ENCODE measurements at places on chromosomes 11 and 22. TPM values are rescaled to one million over a fixed set of nuclear protein-coding genes. Genes with fewer than 3 reads are reported as not detected.

FGF4 gene
- total RNA-seq = not detected

LMO1 gene
- total RNA-seq = 2.0 TPM

SCGB1A1 gene
- total RNA-seq = not detected

OR2AG2 gene
- 0.28 TPM for total RNA-seq

BIK gene
- 0.79 TPM for total RNA-seq

NLRX1 gene
- 8.9 TPM for total RNA-seq

LIF gene
- total RNA-seq = 0.61 TPM

DNA sequence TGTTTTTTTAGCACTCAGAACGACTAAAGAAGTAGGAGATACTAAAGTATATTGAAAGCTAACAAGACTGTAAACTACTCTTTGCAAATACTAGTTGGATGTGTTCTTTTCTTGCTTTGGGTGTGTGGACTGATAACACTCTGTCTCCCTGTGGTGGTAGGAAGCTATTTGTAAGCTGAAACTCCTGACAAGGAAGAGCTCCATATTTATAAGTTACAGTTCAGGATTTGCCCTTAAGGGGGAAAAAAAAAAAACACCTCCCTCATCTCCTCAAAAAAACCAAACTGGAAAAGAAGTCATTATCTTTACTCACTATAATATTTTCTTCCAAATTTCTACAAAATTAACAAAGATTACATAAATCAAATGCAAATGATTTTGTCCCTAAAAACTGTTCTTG is 94.9 kb downstream of the LARGE2 start:
- no peaks in the 10 kb centered on the region for H3K4me1 ChIP-seq
- H3K27ac ChIP-seq = no peak overlapping the region
- H3K4me3 ChIP-seq = no peak overlapping the region
- H3K36me3 ChIP-seq = no peaks in the 10 kb centered on the region
- DNase-seq = no peak

DNA sequence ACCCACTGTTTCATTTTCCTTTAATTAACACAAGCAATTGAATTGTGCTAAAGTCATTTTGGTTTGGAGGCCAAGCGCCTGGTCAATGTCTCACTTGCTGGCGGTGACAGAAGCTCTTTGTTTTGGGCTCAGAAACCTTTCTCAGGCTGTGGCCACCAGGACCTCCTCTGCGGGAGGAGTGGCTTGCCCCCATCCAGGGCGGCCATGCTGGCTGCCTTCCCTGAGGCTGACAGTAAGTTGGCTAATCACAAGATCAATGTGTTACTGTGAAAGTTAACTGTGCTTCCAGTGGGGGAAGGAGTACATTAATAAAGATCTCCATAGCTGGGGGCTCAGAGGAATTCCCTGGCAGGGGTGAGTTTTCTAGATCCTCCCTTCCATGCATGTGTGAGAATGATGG is 1074.5 kb downstream of the NTM start:
- peak; percentile 80 for DNase-seq
- no peak overlapping the region for H3K4me3 ChIP-seq
- H3K27ac ChIP-seq = no peak overlapping the region
- peaks cover 8% of the 10 kb centered on the region for H3K4me1 ChIP-seq

GRCh38 chr11:120273432-120273831 is 33.5 kb downstream of the POU2F3 start:
- H3K36me3 ChIP-seq = no peaks in the 10 kb centered on the region
- no peak overlapping the region for H3K4me3 ChIP-seq
- no peak for DNase-seq
- H3K27ac ChIP-seq = no peak overlapping the region
- H3K27me3 ChIP-seq = no peaks in the 10 kb centered on the region
- H3K4me1 ChIP-seq = no peaks in the 10 kb centered on the region

GRCh38 chr11:62601122-62601371 is 618 bp downstream of the MTA2 start:
- peaks cover 28% of the 10 kb centered on the region for H3K4me1 ChIP-seq
- no peaks in the 10 kb centered on the region for H3K27me3 ChIP-seq
- H3K36me3 ChIP-seq = peaks cover 42% of the 10 kb centered on the region

DNA sequence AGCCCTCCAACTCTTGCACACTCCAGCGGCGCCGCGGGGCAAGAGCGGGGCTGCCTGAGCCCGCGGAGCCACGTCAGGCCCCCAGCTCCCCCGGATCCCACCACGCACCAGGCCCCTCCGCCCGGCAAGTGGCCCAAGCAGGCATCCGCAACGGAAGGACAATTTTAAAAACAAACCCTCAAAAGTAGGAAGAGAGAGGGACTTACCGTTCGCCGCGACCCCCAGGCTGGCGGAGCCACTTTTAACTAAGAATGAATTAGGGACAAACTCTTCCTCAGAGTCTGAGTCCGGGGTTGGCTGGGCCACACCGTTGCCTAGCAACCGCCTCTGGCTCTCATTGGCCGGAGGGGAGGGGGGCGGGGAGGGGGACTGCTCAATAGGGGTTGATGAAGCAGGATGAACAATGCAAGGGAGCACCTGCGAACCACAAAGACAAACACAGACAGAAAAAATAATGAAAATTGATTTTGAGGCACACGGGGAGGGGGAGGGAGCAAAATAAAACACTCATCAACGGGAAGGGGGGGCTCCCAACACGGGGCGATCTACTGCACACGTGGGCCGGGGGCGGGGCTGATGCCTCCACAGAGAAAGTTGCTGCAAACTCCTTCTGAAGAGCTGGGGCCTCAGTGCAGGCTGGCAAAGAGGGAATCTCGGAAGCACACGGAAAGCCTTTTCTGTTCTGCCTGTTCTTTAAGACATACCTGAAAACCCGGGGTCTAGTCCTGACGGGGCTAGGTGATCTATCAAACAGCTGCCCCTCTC is 387.5 kb upstream of the NARS2 start:
- peak; percentile 96 for DNase-seq
- H3K27me3 ChIP-seq = no peaks in the 10 kb centered on the region
- H3K36me3 ChIP-seq = no peaks in the 10 kb centered on the region
- peaks cover 16% of the 10 kb centered on the region for H3K4me1 ChIP-seq
- peak overlapping the region; percentile 25 for H3K27ac ChIP-seq
- peak overlapping the region; percentile 31 for H3K4me3 ChIP-seq

DNA sequence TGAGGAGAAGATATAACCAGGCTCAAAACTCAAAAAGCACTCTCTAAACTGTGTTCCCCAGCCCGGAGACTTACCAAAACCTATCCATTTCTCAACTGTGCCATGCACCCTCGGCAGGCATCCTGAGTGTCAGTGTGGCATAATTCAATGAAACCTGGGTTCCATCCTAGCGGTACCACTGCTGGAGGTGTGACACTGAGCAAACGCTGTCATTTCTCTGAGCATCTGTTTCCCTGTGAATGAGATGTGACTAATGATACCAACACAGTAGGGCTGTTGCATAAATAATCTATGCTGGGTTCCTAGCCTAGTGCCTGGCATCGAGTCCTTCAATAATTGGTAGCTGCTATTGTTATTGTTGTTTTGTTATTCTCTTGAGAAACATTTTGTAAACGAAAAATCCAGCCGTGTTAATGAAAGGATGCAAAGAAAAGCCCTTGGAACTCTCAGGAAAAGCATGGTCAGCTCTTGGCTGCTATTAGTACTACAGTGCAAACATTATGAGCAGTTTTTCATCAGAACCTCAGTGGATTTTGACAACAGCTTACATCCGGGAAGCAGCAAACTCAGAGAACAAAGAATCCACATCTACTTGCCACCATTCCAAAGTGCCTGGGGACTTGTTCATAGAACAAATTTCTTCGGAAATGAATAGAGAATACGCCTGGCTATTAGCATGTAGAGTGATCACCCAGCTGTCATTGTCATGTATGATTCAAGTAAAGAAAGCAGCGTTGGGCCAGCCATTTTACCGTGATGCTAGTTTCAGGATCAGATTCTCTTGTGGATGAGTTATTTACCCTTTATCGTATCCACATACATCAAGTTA is 53.7 kb downstream of the TECTA start:
- peak; percentile 84 for DNase-seq
- no peaks in the 10 kb centered on the region for H3K4me1 ChIP-seq
- no peaks in the 10 kb centered on the region for H3K27me3 ChIP-seq
- H3K4me3 ChIP-seq = no peak overlapping the region
- H3K36me3 ChIP-seq = peaks cover 10% of the 10 kb centered on the region

GRCh38 chr11:4677948-4678347 is 19.7 kb downstream of the OR51E2 start:
- DNase-seq = no peak
- no peak overlapping the region for H3K27ac ChIP-seq
- no peak overlapping the region for H3K4me3 ChIP-seq
- no peaks in the 10 kb centered on the region for H3K4me1 ChIP-seq

DNA sequence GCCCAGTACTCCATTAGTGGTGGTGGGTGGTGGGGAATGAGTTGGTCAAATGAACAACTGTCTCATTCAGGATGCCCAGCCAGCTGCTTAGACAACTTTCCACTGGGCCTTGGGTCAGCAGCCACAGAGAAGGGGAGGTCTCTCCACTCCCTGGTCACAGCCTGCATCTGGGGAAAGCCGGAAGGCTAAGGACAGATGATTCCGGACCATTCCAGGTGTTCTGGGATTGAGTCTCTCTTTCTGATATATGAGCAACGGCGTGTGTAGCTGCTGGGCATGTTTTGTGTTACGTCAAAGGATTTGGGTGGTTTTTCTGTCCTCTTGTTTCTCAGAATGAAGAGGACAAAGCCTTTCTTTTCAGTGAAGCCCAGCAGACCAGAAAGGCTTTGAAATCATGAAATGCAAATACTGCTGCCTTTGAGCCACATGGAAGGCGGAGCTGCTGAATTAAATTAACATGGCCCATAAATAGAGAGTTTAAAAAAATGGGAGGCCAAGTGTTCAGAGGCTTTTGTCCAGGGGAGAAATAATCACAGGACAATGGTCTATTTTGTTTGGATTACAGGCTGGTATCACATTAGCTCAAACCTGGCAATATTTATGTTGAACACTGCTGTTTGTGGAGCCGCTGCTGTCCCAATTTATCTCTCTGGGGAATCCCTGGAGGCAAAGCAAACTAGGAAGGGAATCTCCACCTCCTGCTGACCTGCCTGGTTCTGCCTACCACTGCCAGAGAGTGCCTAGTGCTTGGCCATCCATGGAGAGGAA is 234.4 kb upstream of the E2F8 start:
- peak; percentile 24 for DNase-seq
- no peak overlapping the region for H3K4me3 ChIP-seq
- H3K27ac ChIP-seq = peak overlapping the region; percentile 53
- peaks cover 2% of the 10 kb centered on the region for H3K27me3 ChIP-seq

DNA sequence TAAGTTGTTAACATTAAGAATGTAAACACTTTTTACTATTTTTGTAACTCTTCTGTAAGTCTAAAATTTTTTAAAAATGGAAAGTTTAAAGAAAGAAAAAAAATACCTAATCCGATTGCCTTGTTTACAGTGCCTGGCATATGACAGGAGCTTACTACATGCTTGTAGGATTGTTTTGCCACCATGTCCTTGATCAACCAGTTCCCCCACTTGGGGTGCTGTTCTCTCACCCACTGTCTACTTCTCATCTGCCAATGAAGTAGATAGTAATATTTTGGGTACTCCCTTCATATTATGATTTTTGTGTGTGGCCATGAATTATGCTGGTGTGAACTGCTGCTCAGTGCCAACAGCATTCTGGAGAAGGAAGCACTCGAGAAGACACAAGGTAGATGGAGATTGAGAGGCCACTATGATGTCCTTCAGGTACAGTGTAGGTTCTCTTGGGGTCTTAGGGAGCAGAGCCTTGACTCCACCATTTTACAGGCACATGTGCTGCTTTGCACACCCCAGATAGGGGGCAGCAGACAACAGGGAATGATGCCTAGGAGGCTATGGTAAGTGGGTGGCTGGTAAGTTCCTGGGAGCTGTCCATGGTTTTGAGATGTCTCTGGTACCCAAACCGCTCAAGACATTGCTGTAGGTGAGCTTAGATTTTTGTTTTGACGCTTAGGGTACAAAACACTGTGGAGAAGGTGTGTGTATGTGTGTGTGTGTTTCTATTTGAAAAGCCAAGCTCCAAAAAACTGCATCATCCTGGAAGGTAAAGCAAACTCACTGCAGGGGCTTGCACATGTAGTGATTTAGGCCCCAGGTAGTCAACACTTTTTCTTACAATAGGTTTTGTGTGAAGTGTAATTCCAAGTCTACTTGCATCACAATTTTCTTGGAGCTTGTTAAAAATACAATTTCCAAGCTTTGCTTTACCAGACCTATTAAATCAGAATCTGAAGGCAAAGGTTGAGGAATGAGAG is 494.5 kb upstream of the LARGE1 start:
- H3K27me3 ChIP-seq = no peaks in the 10 kb centered on the region
- H3K4me3 ChIP-seq = no peak overlapping the region
- H3K27ac ChIP-seq = no peak overlapping the region
- H3K4me1 ChIP-seq = no peaks in the 10 kb centered on the region

- no peak overlapping the region for H3K4me3 ChIP-seq
- no peak overlapping the region for H3K27ac ChIP-seq
- no peaks in the 10 kb centered on the region for H3K4me1 ChIP-seq
- no peaks in the 10 kb centered on the region for H3K36me3 ChIP-seq
- no peak for DNase-seq
- H3K27me3 ChIP-seq = no peaks in the 10 kb centered on the region
Observed at GRCh38 chr11:104682206-104682605, 216.1 kb downstream of the CASP12 start.

GRCh38 chr11:11498195-11498594 is 123.6 kb downstream of the GALNT18 start:
- no peak overlapping the region for H3K4me3 ChIP-seq
- no peak for DNase-seq
- H3K27ac ChIP-seq = no peak overlapping the region
- peaks cover 7% of the 10 kb centered on the region for H3K4me1 ChIP-seq
- H3K27me3 ChIP-seq = peaks cover 4% of the 10 kb centered on the region

DNA sequence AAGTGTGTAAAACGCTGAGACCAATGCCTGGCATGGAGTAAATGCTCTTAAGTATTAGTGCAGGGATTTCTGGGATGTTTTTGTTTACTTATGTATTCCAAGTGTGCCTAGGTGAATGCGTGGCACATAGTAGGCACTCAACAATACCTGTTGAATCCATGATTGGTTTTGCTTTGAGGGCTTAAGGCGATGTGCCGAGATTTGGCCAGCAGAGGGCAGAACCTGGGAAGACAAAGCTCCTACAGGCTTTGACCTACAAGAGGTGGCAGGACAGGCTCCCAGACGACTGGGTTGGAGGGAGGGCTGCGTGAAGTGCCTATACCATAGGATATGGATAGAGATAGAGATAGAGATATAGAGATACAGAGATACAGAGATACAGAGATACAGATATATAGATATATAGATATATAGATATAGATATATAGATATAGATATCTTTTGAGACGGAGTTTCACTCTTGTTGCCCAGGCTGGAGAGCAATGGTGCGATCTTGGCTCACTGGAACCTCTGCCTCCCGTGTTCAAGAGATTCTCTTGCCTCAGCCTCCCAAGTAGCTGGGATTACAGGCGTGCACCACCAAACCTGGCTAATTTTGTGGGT is 13.9 kb downstream of the KCNE3 start:
- H3K27ac ChIP-seq = no peak overlapping the region
- no peak for DNase-seq
- H3K4me1 ChIP-seq = no peaks in the 10 kb centered on the region
- no peaks in the 10 kb centered on the region for H3K27me3 ChIP-seq
- H3K36me3 ChIP-seq = no peaks in the 10 kb centered on the region
